ENCODE measurements at places on chromosomes 11 and 22.
A peak's percentile ranks its signal among the peaks of the same experiment; 100 is the strongest.

DNA sequence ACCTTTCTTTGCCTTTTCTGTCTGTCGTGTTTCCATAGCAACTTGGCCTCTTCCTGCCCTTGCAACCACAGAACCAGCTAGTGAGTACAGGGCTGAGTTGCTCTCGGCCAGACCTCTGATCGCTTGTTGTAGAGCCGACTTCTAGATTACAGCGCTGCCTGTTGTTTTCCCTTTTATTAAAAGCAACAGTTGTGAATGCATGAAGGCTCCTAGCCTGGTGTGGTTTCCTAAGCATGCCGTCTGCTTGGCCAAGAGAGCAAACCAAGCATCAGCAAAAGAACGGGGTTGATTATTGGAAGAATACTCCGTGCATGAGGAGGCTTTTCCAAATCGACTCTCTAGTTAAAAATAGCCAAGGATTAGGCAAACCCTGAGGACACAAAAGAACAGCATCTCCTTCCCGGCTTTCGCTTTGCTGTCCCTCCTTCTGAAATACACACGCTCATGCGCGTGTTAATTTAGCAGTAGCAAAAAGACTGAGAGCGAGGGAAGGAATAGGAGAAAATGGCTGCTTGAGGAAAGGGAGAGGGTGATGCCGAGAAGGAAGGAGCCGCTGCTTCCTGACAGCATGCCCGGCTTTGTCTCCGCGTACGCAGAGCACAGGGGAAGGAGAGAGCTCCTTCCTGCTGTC, 71.5 kb upstream of the TTC12 start:
- DNase-seq = no peak

- DNase-seq = no peak
These were observed 11.0 kb upstream of the AMOTL1 start for GRCh38 chr11:94757037-94757735.

GRCh38 chr11:1864231-1864630, 11.3 kb downstream of the LSP1 start:
- DNase-seq = no peak

DNA sequence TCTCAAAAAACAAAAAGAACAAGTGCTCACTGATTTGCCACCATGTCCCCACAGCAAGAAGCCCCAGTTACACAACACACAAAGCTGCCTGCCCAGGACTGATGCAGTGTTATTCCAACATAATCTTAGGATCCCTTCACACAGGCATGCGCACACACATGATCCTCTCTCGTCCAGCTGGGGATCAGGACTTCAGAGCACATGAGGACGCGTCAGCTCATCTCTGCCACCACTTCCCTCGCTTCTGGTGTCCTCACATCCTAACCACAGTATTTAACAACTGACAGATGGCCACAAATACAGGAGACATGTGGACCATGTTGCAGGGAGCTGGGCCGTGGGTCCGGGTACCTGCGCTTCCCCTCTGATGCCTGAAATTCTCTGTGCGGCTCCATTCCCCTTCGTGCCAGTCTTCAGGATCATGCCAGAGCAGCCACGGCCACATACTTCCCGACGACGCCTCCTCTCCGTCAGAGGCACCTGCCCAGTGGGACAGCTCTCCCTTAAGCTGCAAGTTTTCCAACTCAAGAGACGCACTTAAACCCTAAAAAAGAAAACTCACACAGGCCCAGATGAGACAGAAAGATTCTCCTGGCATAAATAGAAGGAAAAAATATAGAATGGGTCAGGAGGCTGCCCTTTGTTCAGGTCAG, 68.3 kb downstream of the PACSIN2 start:
- no peak for DNase-seq

- no peak for DNase-seq
These were observed 351.4 kb downstream of the ETS1 start for GRCh38 chr11:128235958-128236357.

GRCh38 chr11:2115308-2115707, 23.9 kb downstream of the IGF2 start:
- DNase-seq = no peak

GRCh38 chr11:59660621-59661020, 8.2 kb downstream of the PATL1 start:
- no peak for DNase-seq

- DNase-seq = no peak
These were observed 42.4 kb downstream of the ADAMTS8 start for GRCh38 chr11:130386056-130386455.

DNA sequence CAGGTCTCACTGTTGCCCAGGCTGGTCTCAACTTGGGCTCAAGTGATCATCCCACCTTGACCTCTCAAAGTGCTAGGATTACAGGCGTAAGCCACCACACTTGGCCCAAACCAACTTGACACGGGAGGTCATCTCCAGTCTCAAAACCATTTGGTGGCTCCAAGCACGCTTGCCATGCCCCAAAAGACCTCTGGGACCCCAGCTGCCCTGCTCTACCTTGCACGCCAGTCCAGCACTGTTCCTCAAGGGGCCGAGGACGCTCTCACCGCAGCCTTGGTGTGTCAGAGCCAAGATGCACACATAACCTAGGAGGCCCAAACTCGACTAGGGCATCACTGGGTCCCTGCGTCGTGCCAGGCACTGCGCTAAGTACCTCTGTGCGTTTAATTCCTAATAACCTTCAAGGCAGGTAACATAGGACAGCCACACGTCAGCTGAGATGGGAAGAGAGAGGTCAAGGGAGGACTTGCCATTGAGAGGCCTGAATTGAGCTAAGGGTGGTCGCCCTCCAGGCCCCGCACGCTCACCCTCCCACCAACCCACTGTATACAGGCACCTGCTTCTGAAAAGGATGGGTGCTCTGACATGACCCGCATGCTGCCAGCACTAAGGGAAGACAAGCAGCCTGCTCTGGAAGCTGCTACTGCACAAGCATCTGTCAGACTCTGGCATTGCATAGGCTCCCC, 4.6 kb upstream of the GAS2L1 start:
- DNase-seq = no peak

DNA sequence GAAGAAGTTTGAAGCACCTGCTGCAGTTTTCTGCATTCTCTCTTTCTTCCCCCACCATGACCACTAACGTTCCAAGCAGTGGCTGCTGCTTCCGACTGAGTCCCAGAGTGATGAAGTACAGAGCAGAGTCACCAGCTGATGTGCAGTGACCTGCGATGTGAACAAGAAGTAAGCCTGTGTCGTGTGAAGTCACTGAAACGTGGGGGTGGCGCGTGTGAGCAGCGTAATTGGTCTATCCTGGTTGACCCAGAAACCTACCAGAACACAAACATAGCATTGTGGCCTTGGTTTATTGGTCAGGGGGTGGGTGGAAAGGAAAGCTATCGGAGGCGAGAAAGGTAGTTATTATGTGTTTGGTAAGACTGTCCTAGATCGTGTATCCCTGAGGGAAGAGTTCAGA, 3.5 kb downstream of the KRTAP5-7 start:
- DNase-seq = no peak

DNA sequence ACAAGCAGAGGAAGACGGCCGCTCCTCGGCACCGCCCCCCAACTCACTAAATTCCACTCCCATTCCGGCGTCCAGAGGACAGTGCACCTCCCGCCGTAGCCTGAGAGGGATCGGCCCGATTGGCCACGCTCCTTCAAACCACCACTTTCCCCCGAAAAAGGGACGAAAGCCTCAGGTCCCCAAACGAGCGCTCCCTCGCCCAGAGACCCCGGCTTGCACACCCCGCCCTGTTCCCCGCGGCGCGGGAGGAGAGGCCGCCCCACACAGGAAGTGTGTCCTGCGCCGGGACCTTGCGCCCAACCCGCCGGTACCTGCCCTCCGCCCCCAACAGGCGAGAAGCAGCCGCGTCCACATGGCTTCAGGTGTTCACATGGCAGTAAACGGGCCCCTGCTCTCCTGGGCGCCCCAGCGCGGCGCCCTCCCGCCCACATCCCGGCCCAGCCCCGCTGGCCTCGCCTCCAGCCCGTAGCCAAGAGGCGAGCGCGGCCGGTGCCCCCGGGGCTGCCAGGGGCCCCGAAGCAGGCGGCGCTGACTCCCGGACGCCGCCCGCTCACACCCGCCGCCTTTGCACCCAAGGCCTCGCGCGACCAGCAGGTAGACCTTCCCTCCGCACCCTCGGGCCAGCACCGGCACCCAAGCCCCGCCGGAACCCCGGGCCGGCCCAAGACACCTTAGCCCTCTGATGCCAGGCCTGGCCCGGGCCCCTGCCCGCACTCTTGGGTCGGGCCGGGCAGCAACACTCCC, 849 bp downstream of the TCF20 start:
- peak; percentile 86 for DNase-seq

GRCh38 chr22:36104988-36105387, 55.6 kb downstream of the APOL3 start:
- DNase-seq = no peak

DNA sequence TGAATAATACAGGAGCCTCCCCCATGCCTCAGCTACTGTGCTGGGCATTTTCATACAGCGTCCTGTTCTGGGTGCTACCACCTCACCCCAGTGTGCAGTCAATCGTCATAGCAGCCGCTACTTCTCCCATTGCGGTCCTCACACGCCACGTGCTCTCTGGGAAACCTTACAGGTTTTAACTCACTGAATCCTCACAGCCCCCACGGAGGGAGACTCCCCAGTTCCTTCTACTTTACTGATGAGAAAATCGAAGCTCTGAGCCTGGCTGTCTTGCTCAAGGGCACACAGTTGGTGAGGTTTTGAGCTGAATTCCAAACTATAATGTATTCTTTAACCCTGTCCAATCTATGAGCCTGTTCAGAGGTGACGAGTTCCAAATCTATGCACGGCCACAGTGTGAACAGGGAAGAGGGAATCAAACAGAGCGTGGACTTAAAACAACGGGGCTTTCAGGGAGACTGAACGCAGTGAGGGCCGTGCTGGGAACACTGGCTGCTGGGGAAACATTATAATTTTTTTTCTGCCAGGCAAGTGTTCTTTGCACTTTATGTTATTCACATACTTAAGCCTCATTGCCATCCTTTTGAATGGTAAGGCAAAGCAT, 421.5 kb downstream of the BRD1 start:
- DNase-seq = no peak

- no peak for DNase-seq
These were observed 17.2 kb upstream of the TSKU start for GRCh38 chr11:76765863-76766350.

All from GM10248 (cell line).